Gastroesophageal sphincter (tissue), 4 donors: ENCODE measurements at places on chromosomes 12 and 14. TPM values are rescaled to one million over a fixed set of nuclear protein-coding genes. Genes with fewer than 3 reads are reported as not detected.

DNA sequence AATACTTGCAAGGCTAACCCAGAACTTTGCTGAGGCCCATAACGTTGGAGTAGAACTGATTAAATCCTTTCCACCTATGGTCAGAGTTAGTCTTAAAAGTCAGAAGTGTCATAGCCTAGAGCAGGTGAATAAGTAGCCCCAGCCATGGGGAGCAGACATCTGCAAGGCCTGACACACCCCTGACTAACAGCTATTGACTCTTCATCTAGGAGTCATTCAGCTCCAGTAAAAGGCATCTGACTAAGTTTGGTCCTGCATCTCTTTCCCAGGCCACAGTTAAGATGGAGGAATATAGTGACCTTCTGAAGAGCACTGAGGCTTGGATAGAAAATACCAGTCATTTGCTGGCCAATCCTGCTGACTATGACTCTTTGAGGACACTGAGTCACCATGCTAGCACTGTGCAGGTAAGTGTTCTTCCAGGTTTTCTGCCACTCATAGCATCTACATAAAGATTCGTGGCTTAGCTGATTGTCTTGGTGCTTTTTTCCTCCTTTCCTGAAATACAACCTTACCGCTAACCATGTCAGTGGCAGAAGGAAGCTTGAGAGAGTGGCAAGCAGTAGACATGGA, 212.9 kb downstream of the ESR2 start:
- no peak for ATAC-seq

- ATAC-seq, result peak; percentile 33
These were observed 4.3 kb downstream of the GPR132 start for GRCh38 chr14:105060751-105061427.

- ATAC-seq, result no peak
These were observed 450 bp downstream of the SINHCAF start for GRCh38 chr12:31325524-31325875.

DNA sequence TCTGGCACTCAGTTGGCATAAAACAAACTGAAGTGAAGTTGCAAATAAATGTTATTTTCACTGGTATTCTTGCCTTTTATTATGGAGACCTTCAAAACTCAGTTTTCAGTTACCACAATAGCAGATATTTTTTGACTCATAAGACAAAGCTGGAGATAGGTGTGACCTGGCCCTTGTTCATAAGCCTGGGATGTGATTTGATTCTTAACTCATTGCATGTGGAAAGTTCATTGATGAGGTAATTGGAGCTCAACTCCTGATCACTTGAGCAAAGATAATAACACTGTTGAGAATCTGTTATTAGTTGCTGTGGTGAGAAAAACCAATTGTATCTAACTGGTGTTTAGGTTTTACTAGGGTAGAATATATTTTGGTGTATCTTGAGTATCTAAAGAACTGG, 105.1 kb downstream of the AEBP2 start:
- ATAC-seq, result no peak

DNA sequence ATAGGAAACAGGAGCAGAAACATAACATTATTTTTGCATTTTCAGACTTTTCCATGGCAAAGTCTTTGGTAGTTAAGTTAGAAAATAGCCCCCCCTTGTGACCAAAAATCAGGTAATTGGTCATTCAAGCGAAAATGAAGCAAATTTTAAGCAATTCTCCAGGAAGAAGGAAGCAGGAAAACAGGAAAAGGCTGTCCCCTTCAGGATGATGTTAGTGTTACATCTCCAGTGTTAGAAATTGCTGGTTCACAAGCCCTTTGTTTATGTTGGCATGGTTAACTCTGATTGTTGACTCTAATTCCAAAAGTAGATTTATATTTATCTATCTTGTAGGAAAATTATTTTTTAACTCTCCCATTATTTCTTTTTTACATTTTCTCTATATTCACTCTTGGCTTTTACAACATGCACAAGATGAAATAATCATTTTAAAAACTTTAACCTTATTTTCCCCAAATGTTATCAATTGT, 18.8 kb upstream of the GAS2L3 start:
- ATAC-seq, result peak; percentile 71

Gene KRT6C
- total RNA-seq, result 17.1 TPM

Gene TDRD9
- total RNA-seq, result 5.4 TPM

Gene FGF23
- total RNA-seq, result not detected

Gene RNF212B
- not detected for total RNA-seq

Gene CACNA2D4
- 3.3 TPM for total RNA-seq

Gene CMA1
- total RNA-seq, result not detected

Gene EIF2S3B
- total RNA-seq, result 0.85 TPM

Gene NRIP2
- total RNA-seq, result 2.3 TPM

Gene TESPA1
- 1.2 TPM for total RNA-seq

Gene PCED1B
- total RNA-seq, result 1.7 TPM

DNA sequence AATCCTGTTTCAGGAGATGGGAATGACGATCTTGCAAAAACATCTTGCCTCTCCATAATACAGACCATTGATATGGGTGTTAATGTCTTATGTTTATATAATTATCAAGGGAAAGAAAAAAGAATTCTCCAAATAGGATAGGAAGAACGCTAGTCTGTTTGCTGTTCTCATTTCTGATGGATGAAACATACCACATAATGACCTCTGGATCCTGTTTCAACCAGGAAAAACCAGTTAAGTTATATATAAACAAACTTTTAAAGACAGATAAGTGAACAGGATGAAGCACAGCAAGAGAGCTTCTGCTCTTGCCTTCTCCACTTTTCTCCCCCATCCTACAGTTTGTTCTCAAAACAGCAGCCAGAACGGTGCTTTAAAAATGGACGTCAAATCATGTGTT, 27.8 kb downstream of the COQ6 start:
- no peak for ATAC-seq

- no peak for ATAC-seq
These were observed 12.8 kb downstream of the ATP2B1 start for GRCh38 chr12:89695830-89696229.

DNA sequence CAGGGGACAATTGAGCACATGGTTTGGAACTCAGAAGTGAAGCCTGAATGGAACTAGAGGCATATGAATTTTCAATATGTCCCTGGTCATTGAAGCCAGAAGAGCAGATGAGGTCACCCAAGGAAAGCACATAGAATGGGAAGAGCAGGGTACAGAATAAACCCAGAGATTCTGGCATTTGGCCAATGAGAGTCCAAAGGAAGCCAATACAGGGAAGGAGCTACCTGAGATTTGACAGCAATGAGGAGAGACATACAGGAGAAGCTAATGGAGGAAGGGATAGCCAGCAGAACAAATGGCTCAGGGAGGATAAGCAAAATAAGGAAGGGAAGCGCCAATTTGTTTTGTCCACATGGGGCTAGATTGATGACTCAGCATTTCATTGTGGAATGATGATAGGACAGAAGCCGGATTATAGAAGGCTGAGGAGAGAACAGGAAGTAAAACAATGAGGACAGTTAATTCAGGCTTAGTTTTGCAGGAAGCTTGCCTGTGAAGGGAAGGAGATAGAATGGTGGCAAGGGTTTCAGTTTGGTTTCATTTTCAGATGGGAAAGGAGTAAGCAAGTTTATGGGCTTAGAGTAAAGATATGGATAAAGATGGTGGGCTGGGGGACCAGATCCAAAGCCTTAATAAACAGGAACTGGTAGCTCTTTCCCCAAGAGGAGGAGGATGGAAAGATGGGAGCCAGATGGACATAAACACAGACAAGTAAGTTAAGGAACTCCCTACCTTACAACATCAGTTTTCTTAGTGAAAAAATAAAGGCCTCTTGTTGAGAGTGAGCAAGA, 3.2 kb upstream of the SPTSSA start:
- no peak for ATAC-seq

Gene DIO2
- 18.9 TPM for total RNA-seq

Gene FOXA1
- total RNA-seq, result not detected

Gene TAS2R20
- 3.9 TPM for total RNA-seq
